ENCODE measurements at places on chromosomes 7 and 10.

- DNase-seq = no peak
Measured at GRCh38 chr10:83934062-83934461, 205.2 kb upstream of the GHITM start.

DNA sequence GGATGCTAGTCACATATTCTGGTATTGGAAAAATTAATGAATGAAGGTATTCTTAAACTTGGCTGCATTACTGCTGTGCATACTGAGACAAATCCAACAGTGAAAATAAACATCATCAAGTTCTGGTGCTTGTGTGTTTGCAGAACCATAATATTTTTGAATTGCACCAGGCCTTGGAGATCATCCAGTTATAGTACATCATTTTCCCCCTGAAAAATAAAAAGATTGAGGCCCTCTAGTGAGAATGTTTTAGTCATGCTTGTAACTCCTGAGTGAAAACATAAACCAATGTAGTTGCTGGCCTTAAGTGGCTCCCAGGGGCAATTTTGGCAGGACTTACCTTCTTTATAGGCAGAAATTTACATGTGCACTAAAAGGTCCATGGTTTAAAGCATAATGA, 218.8 kb upstream of the TMEM229A start:
- no peak for DNase-seq

GRCh38 chr10:102770108-102770482, 26.3 kb downstream of the WBP1L start:
- no peak for DNase-seq

DNA sequence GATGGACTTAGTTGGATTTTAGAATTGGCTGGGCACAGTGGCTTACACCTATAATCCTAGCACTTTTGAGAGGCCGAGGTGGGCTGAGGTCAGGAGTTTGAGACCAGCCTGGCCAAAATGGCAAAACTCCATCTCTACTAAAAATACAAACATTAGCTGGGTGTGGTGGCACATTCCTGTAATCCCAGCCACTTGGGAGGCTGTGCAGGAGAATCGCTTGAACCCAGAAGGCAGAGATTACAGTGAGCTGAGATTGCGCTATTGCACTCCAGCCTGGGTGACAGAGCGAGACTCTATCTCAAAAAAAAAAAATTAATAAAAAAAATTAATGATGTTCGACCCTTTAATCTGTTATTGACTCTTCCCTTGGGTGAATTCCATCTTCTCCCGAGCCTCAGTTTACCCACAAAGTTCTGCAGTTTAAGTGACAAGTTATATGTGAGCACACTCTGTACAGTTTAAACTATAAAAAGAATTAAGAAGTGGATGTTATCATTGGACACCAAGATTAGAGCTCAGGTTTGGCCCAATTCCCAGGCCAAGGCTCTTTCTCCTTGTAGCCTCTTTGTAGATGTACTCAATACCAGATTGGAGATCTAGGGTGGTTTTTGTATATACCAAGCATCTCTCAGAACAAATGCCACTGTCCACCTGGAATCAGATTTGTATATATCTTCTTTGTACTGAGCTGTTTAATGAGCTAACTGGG, 15.0 kb downstream of the KAT6B start:
- DNase-seq = no peak

DNA sequence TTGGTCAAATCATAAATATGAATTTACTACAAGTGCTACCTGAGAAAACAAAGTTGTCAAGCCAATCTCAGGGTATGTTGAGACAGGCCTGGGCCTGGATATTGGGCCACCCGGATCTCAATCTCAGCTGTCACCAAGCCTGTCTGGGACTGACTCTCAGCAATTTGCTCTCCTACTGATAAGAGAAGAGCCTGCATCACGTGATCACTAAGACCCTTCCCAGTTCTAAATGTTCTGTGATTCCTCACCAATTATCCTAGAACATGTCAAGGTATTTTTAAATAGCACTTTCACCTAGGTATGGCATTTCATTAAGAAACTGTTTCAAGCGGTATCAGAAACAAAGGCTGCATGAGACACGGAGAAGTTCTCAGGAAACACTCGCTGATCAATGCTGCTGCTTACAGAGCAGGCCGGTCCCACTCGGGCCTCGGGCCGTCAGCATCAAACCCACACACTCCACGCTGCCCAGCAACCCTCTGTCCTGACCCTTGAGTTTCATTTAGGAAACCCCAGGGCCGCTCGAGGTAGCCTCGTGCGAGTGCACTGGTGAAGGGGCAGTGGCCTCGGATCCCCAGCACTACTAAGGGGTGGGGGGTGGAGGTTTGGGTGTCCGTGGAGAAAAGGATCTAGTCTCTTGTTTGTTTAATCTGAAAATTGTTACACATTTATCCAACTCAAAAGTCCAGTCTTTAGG, 4.1 kb downstream of the KLF6 start:
- no peak for DNase-seq

DNA sequence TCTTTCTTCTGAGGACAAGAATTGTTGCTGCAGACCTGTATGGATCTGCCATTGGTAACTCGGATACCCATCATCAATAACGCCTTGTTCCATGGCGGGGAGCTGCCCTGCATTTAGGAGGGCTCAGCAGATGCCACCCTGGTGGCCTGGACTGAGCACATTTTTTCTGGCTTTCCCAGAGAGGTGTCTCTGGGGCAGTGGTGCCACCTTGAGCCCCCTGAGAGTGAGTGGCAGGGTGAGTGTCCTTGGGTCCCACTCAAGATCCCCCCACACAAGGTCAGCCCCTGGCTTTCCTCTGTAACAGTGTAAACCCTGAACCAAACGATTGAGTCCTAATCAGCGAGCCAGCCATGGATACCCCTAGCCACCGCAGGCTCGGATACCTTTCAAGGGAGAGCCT, 258.6 kb downstream of the GLRX3 start:
- DNase-seq = no peak

GRCh38 chr7:148787571-148788295, 89.0 kb downstream of the CUL1 start:
- DNase-seq = no peak

GRCh38 chr10:61332581-61332980, 120.6 kb downstream of the TMEM26 start:
- no peak for DNase-seq

GRCh38 chr7:30278376-30278775, 6.0 kb upstream of the ZNRF2 start:
- no peak for DNase-seq

GRCh38 chr7:40232242-40232893, 97.6 kb downstream of the SUGCT start:
- no peak for DNase-seq

- DNase-seq = no peak
Measured at GRCh38 chr10:127300868-127301321, 104.5 kb upstream of the INSYN2A start.

GRCh38 chr10:114492351-114493037, 88.2 kb upstream of the AFAP1L2 start:
- no peak for DNase-seq

DNA sequence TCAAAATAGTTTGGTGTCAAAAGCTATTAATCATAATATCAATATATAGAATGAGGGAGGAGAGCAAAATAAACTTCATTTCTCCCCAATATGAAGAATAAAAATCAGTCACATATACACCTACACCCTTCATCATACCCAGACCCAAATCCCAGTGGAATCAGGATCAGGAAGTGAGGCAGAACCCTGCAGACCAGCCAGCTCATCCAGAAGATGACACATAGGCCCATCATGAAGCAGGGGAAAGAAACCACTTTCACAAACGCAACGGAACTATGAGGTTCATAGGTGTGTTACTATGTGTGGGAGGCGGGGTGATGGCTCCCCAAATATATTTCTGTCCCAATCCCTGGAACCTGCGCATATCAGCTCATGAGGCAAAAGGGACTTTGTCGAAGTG, 89.0 kb downstream of the RSU1 start:
- DNase-seq = no peak

DNA sequence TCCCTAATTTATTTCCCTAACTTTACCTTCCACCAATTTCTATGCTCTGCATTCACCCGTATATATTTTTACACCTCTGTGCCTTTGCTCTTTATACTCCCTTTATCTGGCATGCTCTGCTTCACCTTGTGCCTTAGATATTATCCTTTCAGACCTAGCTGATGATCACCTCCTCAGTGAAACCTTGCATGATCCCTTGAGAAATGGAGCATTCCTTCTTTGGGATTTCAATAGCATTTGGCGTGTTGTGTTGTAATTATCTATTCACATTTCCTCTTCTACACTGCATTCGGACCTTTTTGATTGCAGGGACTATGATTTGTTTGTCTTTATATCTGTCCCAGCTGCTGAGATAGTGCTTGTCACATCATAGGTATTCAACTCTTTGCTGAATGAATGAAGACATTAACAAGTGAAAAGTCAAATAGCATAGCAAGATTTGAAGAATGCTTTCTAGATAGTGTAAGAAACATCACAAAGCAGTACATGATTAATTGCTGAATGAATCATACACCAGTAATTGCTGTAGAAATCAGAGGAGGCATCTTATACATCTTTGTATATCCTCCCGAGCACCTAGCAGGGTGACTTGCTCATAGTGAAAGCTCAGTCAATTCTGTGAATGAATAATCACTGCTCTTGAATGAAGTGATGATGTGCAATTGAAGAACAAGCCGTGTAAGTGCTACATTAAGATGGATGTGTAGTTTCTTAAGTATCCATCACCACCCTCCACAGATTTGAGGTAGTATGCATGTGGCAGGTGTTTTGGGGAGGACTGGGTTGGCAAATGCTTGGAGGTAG, 2.0 kb upstream of the TM9SF3 start:
- no peak for DNase-seq

- no peak for DNase-seq
Measured at GRCh38 chr7:7498856-7499255, 36.8 kb downstream of the COL28A1 start.

GRCh38 chr10:24690961-24691512, 32.6 kb downstream of the ARHGAP21 start:
- no peak for DNase-seq

DNA sequence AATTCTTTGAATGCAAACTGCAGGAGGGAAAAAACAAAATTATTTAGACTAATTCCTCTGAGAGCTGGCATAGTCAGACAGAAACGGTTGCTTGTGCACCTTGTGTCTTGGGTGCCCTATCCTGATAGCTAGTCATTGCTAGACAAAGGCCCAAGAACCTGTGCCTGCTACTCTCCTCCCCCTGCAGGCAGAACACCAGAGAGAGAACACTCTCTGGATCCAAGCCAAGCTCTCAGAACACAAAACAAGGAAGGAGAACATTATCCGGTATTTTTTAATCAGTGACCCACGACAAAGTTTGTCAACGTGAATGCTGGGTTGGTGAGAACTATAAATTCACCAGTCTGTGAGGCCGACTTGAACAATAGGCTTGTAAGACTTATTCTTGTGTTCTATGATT, 18.8 kb upstream of the PPP1R9A start:
- DNase-seq = no peak

DNA sequence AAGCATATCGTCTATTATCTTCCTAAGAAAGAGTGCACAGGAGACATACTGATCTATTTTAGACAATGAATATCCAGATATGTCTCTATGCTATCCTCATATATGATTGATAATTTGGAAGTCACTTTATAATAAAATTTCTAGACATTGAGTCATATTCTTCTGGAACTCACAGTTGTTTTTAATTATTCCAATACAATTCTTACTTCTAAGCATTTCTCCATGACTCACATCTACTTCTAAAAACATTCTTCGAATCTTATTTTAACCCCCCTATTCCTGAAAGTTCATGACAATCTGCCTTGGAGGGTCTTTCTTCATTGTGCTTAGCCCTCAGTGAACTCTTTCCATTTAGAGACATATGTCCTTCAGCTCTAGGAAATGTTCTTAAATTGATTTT, 368.1 kb downstream of the MDFIC start:
- DNase-seq = no peak

- DNase-seq = no peak
Measured at GRCh38 chr10:133292919-133293809, 15.5 kb downstream of the TUBGCP2 start.

GRCh38 chr7:122750389-122750788, 47.7 kb upstream of the RNF148 start:
- DNase-seq = no peak

- DNase-seq = no peak
Measured at GRCh38 chr10:27743877-27744801, 1.5 kb downstream of the MKX start.

DNA sequence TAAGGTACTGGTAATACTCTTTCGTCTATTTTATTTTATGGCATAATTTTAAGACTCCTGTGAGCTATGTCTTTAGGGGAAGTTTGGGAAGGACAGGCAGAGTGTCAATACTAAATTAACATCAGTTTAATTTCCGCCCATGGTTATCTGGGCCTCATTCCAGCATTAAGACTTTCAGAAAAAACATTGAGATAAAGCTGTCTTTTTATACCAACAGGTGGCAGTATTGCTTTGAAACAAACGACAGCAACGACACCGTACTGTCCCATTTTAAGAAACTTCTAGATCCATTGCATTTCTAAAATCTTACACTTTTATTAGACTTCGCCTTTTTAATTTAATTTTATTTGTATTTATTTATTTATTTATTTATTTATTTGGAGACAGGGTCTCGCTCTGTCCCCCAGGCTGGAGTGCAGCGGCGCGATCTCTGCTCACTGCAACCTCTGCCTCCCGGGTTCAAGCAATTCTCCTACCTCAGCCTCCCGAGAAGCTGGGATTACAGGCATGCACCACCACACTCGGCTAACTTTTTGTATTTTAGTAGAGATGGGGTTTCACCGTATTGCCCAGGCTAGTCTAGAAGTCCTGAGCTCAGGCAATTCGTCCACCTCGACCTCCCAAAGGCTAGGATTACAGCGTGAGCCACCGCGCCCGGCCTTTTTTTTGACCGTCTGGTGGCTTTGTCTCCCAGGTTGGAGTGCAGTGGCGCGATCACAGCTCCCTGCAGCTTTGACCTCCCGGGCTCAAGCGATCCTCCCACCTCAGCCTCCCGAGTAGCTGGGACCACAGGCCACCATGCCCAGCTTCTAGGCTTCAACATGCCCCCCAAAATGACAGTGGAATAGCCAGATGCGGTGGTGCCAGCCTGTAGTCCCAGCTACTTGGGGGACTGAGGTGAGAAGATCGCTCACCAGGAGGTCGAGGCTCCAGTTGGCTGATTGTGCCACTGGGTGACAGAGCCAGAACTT, 78.7 kb upstream of the C1GALT1 start:
- no peak for DNase-seq

GRCh38 chr7:90453259-90453891, 16.1 kb upstream of the PTTG1IP2 start:
- no peak for DNase-seq

DNA sequence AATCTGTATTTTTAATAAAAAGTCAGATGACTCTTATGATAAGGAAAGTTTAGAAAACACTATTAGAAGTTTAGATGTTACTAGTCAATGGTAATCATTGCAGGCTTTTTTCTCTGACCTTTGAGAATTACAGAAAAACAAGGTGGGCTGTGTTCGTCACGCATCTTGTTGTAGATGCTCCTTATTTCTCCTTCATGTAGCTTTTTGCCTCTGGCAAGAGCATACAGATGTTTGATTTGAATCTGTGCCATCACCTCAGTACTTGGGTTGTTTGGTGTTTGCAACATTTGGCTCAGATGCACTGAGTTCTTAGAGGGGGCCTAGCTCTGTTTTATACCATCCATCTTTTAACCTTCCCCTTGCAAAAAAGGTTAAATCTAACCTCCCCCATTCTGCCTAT, 11.5 kb downstream of the TAS2R16 start:
- DNase-seq = no peak

Measured in caudate nucleus (tissue), 63 donors.